Stimulated activated CD8-positive, alpha-beta memory T cell treated with anti-CD3 and anti-CD28 coated beads, Interleukin-2, amount 100 ng/mL, for 48 hours (primary cell): ENCODE measurements at places on chromosomes 6 and 20.

GRCh38 chr6:161215193-161215592 lies 58.7 kb downstream of the AGPAT4 start:
- DNase-seq, result no peak

GRCh38 chr6:35594503-35595186 lies 81.9 kb upstream of the TULP1 start:
- no peak for DNase-seq

GRCh38 chr20:33518071-33518470 lies 28.2 kb downstream of the CBFA2T2 start:
- DNase-seq, result no peak

GRCh38 chr20:21167261-21167660 lies 41.4 kb downstream of the KIZ start:
- DNase-seq, result no peak

DNA sequence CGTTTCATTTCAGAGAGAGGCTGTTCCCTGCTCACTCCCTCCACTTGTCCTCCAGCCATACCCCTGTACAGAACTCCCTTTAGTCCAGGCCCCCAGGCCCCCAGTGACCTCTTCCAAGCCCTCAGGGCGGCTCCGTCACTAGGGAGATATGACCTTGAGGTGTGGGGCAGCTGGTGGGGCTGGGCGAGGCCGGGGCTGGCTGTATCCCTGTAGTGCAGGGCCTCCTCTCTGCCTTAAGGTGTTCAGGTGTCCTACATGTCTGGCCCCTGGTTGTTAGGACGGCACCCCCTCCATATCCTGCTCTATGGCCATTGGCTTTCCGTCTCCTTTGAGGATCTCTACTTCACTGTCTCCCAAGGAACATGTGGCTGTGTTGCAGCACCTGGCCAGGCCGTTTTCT lies 17.4 kb upstream of the SYNDIG1 start:
- DNase-seq, result no peak

- no peak for DNase-seq
Observed at GRCh38 chr6:163698086-163698485, 283.6 kb downstream of the QKI start.

- DNase-seq, result no peak
Observed at GRCh38 chr6:44665683-44666082, 278.2 kb downstream of the CDC5L start.
